ENCODE measurements at places on chromosomes 4 and X.

- DNase-seq = no peak
Observed at GRCh38 chr4:150135134-150135772, 57.0 kb downstream of the DCLK2 start.

- no peak for DNase-seq
Observed at GRCh38 chr4:141659539-141659938, 23.2 kb downstream of the IL15 start.

DNA sequence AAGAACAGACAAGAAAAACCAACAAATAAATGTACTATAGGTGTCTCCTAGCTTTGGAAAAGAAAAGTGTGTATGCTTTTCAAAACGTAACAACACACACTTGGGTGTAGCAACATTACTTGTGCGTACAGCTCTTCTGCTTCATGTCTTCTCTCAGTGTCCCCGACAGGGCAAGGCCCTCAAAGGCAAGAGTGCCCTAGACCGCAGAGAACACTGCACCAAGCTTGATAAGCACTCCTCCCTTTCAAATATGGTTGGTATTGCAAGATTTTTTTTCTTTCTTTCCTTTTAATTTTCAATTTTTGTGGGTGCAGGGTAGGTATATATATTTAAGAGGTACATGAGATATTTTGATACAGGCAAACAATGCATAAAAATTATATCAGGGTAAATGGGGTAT lies 106.8 kb downstream of the EIF4E start:
- DNase-seq = no peak

DNA sequence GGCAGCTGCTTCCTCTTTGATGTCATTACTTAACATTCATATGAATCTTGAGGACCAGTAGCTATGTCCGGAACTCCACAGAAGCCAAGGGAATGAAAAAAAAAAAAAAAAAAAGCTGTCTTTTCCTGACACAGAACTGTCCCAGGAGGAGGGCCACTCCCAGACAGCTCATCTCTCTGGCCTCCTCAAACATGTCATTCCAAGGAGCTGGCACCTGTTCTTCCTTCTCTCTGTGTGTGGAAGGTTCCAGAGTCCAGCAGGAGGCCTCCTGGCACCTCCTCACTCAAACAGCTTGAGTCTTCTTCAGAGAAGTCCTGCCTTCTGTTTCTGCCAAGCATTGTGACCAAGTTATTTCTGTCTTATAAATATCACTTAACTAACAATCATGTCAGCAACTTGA lies 458.5 kb downstream of the AFF2 start:
- DNase-seq = no peak

GRCh38 chr4:87086143-87086805 lies 134.1 kb downstream of the KLHL8 start:
- DNase-seq = no peak

DNA sequence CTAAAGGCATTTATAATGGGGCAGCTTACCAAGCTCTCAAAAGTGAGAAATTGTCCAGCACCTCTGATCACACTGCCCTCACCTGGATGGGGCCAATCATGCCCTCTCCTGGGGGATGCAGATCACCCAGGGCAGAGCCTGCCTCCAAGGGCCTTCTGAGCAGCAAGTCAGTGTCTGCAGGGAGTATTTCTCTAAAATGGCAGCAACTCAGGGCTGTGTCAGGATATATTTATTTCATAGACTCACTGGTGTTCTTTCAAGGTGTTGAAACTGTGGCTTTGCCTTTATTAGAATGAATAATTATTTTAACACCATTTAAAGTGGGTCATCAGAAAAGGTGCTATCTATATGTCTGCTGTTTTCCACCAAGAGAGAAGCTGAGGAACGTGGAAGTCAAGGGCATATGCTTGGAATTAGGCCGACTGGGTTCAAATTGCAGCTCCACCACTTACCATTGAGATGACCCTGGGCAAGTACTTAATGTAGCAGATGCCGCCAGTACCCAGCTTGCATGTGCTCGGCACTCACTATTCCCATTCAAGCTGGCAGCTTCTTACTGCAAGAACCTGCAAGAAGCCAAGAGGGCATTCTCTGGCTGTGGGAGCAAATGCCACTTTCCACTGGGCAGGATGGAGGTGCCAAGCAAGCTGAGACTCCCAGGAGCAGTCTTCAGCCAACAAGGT lies 590.0 kb downstream of the BCOR start:
- DNase-seq = no peak

DNA sequence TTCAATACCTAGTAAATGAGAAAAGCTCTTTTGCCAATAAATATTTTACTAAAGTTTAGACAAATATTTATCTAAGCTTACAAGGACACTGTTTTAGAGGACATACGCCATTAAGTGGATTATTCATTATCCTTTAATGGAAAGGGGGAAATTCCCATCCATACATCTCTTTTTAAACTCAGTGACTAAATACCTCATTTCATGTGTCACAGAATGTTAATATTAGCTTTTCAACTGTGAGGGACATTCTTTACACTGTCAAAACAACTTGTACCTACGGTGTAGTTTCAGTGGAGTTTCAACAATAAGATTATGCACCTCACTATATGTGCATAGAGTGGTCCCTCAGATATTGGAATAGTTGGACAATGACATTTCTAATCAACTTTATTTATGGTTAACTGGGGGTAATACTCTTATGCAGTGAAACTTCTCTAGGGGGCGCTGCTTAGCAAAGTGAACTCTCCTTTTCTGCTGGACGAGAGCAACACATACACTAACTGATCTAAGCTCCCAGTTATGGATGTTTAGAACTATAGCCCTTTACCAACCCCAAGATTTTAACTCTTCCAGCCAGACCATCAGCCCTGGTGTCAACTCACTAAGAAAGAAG lies 9.7 kb downstream of the HS6ST2 start:
- DNase-seq = no peak

GRCh38 chrX:10341309-10341708 lies 184.5 kb downstream of the CLCN4 start:
- DNase-seq = no peak

- no peak for DNase-seq
Observed at GRCh38 chrX:10986616-10987015, 124.5 kb upstream of the HCCS start.

- DNase-seq = no peak
Observed at GRCh38 chr4:29927895-29928294, 792.3 kb upstream of the PCDH7 start.

DNA sequence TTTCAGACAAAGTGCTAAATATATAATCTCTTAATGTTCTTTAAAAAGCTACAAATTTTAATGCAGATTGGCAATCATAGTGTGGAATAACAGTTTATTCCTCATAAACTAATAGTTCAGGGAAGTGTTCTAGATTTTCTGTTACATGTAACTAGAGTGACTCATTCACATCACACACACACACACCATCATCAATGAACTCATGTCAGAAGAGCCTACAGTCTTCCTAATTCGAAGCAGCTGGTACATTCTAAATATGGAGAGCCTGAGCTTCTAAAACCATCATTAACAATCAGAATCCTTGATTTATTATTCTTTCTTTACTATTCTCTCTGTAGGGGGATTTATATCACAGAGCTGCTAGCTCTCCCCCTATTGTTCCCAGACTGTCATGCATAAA lies 49.6 kb downstream of the DKK2 start:
- DNase-seq = no peak

- no peak for DNase-seq
Observed at GRCh38 chr4:3257556-3258482, 8.9 kb downstream of the MSANTD1 start.

- DNase-seq = no peak
Observed at GRCh38 chr4:16496501-16496900, 270.2 kb upstream of the TAPT1 start.

DNA sequence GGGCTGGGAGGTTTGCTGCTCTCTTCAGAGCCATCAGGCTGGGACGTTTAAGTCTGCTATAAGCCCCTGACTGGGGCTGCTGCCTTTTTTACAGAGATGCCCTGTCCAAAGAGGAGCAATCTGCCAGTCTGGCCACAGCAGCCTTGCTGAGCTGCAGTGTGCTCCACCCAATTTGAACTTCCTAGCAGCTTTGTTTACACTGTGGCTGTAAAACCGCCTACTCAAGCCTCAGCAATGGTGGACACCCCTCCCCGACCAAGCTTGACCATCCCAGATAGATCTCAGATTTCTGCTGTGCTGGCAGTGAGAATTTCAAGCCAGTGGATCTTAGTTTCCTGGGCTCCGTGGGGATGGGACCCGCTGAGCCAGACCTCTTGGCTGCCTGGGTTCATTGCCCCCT lies 40.7 kb downstream of the SPATA18 start:
- DNase-seq = no peak

GRCh38 chr4:108628411-108628810 lies 8.0 kb downstream of the RPL34 start:
- no peak for DNase-seq

GRCh38 chr4:188578657-188579056 lies 439.4 kb downstream of the TRIML1 start:
- DNase-seq = no peak

DNA sequence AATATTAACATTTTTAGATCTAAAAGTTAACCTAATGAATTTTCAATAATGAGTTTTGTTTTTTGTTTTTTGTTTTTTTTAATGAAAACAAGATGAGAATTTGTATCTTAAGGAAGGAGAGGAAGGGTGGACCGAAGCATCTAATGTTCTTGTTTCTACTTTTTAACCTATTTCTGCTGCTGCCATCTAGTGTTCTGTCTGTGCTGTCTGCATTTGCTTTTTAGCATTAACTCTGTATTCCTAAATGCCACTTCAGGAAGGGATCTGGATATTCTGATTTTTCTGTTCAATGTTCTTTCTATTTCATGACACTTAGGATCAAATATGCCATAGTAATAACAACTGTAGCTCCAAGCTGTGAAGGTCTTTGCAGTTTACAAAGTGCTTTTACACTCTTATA lies 161.7 kb downstream of the BRWD3 start:
- no peak for DNase-seq

DNA sequence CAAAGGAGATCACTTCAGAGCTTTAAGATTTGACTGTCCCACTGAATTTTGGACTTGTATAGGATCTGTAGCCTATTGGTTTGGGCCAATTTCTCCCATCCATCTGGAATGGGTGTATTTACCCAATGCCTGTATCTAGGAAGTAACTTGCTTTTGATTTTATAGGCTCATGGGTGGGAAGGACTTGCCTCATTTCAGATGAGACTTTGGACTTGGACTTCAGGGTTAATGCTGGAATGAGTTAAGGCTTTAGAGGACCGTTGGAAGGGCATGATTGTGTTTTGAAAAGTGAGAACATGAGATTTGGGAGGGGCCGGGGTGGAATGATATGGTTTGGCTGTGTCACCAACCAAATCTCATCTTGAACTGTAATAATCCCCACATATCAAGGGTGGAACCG lies 73.8 kb downstream of the ZNF518B start:
- DNase-seq = no peak

DNA sequence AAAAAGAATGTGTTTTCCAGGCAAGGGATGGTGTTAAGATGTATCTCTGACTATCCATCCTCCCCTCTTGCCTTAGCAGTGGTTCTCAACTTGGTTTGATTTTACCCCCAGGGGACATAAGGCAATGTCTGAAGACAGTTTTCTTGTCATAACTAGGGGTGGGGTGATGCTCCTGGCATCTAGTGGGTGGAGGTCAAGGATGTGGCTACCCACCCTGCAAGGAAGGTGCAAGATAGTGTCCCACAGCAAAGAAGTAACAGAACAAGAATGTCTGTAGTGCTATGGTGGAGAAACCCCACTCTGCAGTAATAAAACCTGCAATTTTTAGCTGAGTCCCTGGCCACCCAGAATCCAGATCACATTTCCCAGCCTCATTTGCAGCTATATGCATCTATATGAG lies 81.2 kb upstream of the TBL1X start:
- no peak for DNase-seq

DNA sequence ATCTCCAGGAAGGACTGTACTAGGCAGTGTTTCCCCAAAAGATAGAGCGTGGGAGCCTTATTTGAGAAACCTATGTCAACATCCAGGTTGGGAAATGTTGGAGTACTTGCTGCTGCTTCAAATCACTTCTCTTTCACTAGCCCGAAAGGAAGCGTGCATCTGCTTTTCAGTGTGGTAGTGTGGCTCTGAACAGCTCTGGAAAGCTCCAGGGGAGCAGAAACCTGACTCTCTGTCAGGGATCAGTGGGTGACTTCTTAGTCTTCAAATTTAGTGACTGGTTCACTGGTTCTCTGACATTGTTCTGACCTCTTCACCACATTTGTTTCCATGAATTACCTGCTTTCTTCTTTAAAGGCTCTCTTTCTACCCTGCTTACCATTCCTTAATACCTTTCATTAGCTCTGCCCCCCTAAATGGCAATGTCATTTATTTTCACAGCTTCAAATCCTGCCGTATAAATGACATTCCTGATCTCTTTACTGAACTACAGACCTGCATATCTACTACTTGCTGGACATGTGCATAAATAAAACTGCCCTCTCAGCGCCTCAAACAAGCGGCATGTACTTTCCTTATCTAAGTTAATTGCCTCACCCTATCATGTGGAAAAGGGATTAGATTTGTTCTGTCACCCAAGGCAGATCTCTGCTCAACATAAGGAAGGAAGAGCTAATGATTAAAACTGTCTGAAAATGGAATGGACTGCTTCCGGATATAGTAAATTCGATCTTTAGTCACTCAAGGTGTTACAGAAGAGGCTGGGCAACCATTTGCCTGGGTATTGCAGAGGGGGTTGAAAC lies 37.0 kb downstream of the DLG3 start:
- no peak for DNase-seq

GRCh38 chr4:16893141-16893651 lies 5.2 kb downstream of the LDB2 start:
- DNase-seq = no peak

DNA sequence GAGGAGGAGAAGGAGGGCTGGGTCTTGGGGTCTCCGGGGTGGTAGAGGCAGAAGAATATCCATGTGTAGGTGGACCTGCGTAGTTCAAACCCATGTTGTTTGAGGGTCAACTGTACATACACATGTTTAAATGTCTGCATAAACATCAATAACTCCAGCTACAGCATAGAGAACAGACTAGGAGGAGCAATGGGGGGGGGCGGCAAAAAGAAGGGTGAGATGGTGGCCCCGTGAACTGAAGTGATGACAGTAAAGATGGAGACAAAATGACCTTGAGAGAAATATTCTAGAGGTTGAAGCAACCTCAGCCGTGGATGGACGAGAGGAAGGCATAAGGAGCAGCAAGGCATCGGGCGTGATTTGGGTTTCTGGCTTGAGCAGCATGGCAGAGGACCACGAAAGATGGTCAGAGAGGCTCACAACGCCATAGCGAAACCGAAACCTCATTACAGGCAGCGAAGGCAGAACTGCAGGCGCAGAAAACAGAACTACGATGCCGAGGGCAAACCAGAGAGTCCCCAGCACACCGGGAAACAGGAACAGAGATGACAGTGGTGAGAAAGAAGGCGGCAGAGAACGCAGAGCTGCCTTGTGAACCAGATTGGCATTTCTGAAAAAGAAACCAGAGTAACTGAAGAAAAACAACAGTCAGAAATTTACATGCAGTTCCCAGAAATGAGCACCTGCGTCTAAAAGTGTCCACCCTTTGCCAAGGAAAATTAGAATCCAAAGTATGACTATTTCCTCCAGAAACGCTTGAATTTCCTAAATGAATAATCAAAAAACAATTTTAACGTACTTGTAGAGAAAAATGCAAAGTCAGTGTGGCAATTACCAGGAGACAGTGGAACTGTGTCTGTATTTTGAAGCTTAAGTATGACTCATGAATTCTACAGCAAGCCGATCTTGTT lies 50.3 kb upstream of the ENPP6 start:
- DNase-seq = peak; percentile 25

GRCh38 chr4:133355633-133356032 lies 206.5 kb downstream of the PCDH10 start:
- DNase-seq = no peak

Measured in substantia nigra (tissue), 51 donors.